GM23248 (cell line): ENCODE measurements at places on chromosomes 2 and 18. TPM values are rescaled to one million over a fixed set of nuclear protein-coding genes. Genes with fewer than 3 reads are reported as not detected.

GRCh38 chr2:238573065-238573778 is 146.5 kb downstream of the ASB1 start:
- DNase-seq, result no peak

DNA sequence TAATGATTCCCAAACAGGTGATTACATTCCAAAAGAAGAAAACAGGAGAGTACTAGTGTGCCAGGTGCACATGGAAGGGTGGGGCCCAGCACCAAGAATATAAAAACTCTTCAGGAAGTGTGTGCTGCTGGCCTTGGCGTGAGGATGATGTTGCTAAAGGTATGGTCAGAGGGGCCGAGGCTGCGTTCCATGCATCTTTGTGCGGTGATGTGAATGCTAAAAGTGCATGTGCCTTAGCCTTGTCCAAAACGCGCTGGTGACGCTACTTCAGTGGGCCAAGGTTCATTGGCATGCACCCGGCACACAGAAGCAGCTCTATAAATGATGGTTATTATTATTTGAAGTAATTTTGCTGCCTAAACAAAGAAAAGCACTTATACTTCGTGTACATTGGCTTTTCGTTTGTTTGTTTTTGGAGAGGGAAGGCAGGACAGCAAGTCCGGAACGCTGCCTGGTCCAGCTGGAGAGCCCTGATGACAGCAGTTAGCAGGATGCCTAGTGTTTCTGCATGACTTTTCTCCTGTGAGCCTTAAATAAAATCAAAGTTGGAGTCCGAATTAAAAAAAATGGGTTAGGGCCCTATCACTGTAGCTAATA is 2.9 kb downstream of the ALKAL2 start:
- no peak for DNase-seq

DNA sequence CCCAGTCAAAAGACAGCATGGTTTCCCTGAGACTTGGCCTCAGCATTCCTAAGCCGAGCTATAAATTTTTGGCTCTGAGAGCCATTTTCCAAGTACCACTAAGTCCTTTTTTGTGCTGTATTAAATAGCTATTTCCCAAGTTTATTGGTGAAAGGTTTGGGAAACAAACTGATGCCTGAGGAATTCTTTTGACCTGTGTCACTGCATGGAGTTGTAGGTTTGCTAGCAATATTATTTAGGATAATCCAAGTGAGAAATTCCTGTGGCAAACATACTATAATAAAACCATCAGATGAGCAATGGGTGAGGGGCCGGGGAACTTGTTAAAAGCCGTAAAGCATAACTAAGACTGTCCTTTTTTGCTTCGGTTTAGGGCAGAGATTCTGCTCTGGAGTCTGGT is 28.4 kb downstream of the ARHGAP28 start:
- no peak for DNase-seq

DNA sequence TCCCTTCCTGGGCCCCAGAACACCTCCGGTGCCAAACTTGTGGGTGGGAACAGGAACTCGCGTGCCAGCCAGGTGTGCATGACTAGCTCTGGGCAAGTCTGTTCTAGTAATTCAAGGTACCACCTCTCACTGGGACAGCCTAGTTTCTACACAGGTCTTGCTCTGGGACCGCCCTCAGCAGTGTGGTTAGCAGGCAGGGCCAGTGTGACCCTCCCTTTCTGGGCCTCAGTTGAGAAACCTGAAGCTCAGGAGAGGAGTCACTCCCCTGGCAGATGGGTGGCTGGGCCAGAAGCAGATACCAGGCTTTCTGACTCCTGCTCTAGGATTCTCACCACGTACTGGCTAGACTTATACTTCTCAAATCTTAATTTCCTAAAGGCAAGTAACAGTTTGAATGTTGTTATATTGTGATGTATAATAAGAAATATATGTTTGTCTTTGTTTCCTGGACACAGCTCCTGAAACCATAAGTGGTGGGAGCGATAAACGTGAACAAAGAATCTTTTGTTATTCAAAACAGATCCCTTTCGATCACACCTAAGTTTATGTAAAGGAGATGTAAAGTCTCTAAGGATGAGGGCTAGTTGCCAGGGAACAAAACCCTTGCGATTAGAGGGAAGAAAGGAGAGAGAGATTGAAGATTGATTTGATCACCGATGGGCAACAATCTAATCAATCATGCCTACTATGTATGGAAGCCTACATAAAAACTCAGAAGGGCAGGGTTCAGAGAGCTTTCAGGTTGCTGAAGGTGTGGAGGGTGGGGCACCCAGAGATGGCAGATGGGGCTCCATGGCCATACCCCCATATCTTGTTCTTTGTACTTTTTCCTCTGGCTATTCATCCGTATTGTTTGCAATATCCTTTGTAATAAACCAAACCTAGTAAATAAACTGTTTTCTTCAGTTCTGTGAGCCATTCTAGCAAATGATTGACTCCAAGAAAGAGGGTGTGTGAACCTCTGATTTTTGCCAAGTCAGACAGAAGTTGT is 952 bp upstream of the UGT1A6 start:
- DNase-seq, result no peak

DNA sequence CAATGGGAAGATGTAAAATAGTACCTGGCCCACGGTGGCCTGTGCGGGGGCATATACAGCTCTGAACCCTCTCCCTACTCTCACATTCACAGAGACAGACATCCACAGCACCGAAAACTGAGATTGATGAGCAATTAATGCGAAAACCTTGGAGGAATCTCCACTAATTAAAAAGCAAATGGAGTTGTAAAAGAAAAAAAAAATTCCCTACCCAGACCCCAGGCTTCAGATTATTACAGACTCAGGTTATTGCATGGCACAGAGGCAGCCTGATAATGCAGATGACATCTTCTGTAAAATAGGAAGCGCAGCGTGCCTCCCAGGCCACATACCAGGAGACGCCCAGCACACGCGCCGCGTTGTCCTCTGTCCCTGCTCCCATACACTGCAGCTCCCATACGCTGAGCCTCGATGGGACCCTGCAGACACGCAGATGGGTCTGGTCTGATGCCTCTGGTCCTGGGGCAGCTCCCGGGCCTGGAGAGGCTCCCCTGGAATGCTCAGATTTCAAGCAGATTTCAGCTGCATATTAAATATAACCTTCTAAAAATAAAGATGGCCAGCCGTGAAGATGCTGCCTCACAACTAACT is 496.1 kb upstream of the MYT1L start:
- no peak for DNase-seq

DNA sequence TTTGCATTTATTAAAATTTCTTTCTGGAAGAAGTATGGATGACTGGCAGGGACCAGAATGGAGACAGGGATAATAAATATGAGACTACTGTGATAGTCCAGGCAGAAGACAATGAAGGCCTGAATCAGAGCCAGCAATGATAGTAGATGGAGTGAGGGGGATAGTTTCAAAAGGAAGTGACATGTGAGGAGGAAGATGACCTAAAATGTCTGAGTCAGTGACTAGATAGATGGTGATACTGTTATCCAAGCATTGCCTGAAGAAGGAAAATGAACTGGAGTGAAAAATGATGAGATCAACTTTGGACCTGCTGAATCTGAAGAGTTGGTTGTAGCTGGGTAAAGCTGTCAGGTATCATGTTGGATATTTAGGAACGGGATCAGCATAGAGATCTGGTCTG is 158.3 kb upstream of the KLF7 start:
- DNase-seq, result no peak

GRCh38 chr2:25735835-25736234 is 62.5 kb upstream of the DTNB start:
- no peak for DNase-seq

DNA sequence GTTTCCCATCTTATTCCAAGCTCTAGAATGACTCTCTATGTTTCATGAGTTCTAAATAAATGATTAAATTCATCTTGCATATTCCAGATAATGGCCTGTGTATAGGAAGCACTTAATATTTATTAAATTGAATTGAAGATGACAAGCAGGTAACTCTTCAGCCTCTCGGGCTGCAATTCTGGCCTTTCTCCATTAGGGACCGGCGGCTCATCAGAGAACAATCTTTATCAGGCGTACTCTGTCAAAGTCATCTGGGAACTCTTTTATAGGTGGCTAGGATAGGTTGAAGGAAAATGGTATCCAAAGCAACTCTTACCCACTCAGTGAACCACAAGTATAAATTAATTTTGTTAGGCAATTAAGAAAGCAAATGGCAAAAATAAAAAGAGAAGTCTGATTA is 308.5 kb downstream of the NOL4 start:
- DNase-seq, result no peak

DNA sequence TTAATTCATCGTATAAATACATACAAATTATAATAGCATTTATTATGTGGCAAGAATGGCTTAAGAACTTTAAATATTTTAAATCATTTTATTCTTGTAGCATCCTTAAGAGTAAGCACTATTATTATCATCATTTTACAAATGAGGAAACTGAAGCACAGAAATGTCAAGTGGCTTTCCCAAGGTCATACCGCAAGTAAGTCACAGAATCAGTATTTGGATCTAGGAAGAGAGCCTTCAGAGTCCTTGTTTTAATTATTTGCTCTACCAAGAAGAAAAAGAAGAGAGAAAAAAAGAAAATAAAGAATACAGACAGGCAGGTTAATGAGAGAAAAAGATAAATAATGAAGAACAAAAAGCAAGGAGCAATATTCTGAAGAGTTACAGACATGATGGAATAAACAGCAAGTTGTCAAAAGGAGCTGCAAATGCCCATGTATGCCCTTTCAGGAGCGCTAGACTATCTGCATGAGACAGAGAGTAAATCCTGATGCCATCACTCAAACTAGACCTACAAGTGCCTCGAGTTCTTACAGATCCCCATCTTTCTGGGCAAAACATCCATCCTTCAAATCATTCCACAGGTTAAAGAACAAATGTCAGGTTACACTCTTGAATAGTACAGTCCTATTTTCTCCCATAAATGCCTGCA is 57.8 kb upstream of the ETAA1 start:
- no peak for DNase-seq

GRCh38 chr2:47891369-47892337 is 14.6 kb downstream of the FBXO11 start:
- DNase-seq, result peak; percentile 40

DNA sequence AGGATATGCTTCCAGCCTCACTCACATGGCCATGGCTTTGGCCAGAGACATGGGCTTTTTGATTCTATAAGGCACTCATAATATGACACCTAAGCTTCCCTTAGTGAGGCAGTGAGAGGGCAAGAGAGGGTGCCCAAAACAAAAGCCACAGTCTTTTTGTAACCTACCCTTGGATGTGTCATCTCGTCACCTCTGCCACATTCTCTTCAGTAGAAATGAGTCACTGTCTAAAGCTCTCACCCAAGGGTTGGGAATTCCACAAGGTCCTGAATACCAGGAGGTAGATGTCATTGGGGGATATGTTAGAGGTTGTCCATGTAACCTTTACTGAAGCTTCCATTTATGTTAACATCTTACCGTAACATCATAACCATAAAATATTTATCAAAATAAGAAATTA is 108.4 kb downstream of the ALMS1 start:
- peak; percentile 24 for DNase-seq

DNA sequence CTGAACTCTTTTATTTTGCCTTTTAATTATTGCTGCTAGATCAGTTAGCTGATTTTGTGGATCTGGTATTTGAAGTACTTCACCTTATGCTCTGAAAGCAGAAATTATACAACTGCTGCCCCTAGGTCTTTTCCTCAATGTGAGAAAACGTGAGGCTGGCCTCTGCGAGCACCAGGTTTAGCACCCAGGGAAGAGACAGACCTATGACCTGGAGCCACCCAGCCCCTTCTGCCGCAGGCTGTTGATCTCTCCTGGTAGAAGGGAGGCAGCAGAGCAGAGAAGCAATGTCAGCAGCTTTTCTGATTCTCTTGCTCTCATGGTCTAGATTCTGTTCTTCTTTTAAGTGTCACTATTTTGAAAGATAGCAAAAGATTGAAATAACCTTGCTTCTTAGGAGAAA is 19.9 kb downstream of the TRAPPC12 start:
- no peak for DNase-seq

DNA sequence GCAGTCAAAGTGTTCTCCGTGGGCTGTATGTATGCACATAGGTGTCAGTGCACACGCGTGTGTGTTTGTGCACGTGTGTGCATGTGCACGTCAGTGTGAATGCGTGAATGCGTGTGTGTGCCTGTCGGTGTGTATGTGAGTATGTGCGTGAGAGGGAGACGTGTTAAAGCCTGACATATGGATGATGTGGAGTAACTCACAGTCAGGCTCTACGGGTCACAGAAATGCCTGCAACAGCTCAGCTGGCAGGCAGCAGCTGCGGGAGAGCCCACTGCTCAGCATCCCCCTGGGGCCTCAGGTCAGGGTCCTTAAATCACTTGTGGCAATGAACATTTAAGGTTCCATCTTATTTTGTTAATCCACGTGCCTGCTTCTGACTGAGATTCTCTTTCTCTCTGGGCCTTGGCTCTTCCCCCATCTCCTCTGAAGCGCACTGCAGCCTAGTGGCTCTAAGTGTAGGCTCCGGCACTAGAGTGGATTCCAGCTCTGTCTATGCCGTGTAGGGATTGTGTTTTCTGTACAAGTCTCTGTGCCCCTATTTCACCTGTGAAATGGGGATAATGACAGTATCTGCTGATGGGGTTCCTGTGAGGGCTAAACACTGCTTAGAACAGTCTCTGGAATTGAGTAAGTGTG is 63.0 kb downstream of the DYSF start:
- DNase-seq, result no peak

QPCT gene
- 37.4 and 37.5 TPM in 2 replicates for total RNA-seq

RAMP1 gene
- total RNA-seq, result 4.1 and 4.8 TPM in 2 replicates

AQP12A gene
- total RNA-seq, result not detected in 2 replicates

SPATS2L gene
- 103 and 128 TPM in 2 replicates for total RNA-seq

LPIN2 gene
- 29.2 and 33.9 TPM in 2 replicates for total RNA-seq

OTOF gene
- 0.25 and 0.43 TPM in 2 replicates for total RNA-seq

FTCDNL1 gene
- 0.13 and 0.65 TPM in 2 replicates for total RNA-seq
